Stimulated activated effector memory CD8-positive, alpha-beta T cell treated with anti-CD3 and anti-CD28 coated beads, Interleukin-12 subunit alpha, Interleukin-12 subunit beta, amount 100 ng/mL, for 72 hours (primary cell): ENCODE measurements at places on chromosomes 1 and 21.

DNA sequence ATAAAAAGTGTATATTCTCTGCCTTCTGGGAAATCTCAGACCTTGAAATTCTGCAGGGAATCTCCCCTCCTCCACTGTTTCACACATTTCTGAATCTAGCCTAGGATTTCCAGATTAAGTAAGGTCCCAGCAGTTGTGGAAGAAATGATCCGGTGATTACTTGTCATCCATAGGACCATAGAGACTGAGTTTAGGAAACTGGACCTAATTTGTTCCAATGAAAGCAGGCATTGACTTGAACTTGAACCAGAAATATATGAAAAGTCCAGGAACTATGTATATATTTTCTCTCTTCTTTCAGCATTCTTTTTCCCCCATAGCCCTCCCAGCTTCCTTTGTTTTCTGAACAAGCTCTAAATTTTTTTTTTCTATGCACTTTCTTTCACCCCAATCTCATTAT lies 149.5 kb upstream of the SPAG17 start:
- DNase-seq: no peak

DNA sequence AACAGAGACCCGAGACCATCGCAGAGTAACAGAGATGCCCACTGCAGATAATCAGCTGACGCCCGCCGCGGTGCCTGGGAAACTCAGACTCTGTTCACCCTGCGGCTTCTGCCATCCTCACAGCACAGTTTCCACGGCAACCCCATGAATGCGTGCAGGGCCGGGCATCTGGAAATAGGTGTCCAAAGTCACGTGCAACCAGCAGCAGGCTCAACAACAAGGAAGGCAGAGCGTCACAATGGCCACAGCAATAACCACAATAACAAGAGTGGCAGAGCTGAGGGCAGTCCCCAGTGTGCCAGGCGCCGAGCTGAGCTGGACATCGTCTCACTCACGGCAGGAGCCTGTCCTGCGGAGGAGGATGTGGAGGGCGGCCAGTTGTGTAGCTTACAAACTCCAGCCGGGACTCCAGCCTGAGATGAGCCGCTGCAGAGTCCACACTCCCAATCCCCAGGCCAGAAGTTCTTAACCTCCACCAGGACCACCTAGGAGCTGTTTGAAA lies 102.0 kb downstream of the CRYAA start:
- DNase-seq: no peak

DNA sequence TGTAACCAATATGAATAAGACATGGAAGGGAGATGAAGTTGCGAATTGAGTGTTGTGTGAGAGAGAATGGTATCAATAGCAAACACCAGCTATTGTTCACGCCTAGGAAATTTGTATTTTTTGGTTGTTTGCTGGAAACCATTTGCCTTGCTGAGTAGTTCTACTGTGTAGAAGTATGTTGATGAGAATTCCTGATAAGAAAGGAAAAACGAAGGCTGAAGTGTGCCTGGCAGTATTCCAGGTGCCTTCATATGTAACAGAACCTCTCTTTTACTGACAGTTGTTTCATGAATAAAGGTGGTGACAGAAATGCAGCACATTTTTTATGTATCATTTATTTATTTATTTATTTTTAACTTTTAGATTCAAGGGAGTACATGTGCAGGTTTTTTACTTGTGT lies 79.5 kb downstream of the SDCCAG8 start:
- DNase-seq: no peak

- no peak for DNase-seq
These were observed 107.4 kb upstream of the ESRRG start for GRCh38 chr1:216830424-216831210.

GRCh38 chr1:226104671-226105121 lies 42.2 kb downstream of the H3-3A start:
- no peak for DNase-seq

DNA sequence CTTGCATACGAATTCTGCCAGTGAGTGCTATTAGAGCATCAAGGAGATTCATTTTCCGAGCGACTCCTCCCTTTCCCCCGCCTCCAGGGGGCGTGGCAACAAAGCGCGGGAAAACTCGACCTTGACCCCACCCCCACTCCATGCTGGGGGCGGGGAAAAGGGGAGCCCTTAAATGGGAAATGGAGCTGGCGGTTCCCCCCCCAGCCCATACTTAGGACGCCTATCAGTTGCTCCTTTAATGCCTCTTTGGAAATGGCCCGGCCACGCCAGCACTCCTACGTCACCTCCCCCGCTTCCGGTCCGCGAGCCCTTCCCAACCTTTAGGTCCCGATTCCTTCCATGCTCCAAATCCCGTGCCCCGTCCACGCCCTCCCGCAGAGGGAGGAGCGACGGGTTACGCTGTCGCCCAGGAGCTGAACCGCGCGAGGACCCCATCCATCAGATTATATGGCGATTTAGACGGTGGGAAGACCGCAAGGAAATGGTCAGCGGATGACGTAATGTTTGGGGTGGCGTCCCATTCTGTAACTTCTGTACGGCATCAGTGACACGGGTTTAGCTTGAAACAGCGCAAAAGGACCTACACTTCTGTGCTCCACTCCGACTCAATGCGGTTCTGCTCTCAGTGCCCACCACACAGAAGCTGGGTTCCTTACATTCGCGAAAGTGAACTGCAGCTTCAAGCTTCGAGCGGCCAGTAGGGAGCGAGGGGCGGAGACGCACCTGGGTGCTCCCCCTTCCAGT lies 702 bp upstream of the ZNF687 start:
- DNase-seq: peak; percentile 100

GRCh38 chr1:214029796-214030195 lies 42.0 kb downstream of the PROX1 start:
- no peak for DNase-seq

DNA sequence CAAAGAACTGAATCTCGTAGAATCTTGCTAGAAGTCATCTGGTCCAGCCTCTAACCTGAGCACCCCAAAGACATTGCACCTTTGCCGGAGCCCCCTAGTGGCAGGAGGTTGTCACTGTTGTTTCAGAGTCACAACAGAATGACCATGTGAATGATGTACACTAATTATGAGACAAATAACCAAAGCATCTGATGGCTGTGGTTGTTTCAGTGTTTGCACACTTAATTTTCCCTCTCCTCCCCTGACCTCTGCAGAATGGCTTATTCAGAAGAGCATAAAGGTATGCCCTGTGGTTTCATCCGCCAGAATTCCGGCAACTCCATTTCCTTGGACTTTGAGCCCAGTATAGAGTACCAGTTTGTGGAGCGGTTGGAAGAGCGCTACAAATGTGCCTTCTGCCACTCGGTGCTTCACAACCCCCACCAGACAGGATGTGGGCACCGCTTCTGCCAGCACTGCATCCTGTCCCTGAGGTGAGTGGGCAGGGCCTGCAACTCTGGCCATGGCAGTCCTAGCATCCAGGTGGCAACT lies 26.4 kb downstream of the TRAF5 start:
- DNase-seq: peak; percentile 45
